Globus pallidus (tissue), 1 donor: ENCODE measurements at places on chromosomes 7 and 10.

GRCh38 chr10:22464966-22465629, 119.8 kb downstream of the SPAG6 start:
- DNase-seq: no peak

DNA sequence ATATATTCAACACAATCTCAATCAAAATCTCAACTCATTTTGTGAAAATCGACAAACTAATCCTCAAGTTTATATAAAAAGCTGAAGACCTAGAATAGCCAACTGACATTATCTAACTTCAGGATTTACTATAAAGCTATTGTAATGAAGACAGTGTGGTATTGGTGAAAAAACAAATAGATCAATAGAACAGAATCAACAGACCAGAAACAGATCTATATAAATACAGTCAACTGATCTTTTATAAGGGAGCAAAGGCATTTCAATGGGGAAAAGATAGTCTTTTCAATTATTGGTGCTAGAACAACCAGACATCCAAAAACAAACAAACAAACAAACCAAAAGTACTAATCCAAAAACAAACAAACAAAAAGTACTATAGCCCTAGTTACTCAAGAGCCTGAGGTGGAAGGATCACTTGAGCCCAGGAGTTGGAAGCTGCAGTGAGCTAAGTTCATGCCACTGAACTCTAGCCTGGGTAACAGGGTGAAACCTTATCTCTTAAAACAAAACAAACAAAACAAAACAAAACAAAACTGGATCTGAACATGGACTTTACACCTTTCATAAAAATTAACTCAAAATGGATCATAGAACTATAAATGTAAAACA, 26.6 kb upstream of the AKR1D1 start:
- DNase-seq: no peak

DNA sequence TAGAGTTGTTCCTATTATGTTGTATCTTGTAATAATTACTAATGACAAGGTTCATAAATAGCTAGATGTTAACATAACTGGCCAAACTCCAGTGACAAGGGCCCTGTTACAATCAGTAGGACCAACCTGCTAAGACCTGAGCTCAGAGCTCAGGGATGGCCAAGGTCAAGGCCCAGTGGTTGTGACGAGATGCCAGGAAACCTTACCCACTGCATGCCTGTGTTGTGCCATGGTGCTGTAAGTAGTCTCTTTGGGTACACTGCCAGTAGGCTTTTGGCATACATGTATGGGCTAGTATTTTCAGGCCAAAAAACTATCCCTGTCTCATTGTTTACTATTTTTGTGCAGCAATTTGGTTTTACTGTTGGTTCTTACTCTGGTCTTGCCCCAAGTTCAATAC, 7.9 kb upstream of the IDI2 start:
- DNase-seq: no peak

DNA sequence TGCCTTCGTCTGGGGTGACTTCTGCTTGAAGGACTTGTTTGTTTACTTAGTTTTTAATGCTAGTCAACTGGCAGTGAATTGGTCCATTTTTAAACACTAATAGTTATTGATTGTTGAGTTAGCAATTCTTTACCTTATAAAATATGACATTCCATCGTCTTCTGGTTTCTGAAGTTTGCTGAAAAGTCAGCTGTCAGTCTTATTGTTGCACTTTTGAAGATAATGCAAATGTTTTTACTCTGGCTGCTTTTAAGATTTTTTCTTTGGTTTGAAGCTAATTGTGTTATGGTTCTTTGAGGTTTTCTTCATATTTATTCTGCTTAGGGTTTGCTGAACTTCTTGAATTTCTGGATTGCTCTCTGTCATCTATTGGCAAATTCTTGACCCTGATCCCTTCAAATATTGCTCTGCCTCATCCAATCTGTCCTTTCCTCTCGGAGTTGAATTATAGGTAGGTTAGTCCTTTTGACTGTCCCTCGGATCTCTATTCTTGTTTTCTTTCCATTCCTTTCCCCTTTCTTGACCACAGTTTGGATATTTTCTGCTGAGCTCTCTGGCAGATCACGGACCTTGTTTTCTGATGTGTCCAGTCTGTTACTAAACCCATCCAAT, 24.2 kb downstream of the MGMT start:
- DNase-seq: no peak

DNA sequence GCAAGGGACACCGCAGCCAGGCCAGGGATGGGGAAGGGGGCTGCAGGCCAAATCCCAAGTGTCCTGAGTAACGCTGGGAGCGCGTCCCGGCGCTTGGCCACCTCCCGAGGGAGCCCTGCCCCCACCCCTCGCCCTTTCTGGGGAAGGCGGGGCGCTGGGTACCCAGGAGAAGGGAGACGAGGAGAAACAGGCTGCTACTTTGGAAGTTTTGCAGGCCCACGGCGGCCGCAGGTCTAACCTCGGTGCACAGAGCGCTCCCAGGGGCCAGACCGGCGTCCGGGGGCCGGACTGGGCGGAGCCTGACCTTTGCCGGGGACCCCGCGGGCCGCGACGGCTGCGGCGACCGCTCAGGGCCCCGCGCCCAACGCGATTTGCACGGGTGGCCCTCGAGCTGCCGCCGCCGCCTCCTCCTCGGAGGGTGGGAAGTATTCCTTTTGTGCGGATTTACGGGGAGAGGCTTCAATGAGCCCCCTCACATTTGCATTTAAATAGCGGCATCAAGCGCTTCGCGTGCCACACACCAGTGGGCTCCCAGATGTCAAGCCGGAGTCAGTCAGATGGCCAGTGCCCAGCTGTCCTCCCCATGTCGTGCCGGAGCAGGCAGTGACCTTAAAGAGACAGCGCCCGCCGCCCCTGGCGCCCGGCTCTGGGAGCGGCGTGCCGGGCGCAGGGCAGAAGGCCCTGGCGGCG, 3.0 kb upstream of the EBF3 start:
- no peak for DNase-seq

DNA sequence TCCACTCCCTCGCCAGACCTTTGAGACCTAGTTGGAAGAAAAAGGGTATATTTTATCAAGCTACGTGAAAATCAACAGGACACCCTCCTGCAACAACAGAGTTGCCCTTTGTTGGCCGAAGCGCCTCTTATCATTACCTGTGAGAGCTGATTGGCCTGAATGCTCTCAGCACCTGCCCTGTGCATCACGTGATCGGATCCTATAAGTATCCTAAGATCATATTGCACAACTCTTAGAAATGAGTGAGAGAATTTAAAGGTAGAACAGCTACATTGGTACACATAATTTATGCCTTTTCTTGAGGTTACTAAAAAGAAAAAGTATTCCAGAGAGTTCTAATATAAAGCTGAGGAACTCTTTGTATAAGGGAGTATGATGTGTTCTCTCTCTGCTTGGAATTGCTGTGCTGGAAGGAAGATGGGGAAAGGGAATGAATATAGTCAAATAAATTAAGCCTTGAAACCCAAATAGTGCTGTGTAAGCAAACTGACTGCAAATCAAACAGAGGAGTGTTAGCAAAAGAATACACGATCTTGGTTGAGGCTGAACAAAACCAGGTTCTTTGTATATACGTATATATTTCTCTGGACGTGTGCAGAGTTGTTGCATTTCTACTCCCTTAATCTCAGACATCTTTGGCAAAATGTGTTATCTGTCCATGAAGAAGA, 69.3 kb downstream of the LRRC4 start:
- DNase-seq: no peak

- DNase-seq: no peak
These were observed 122.5 kb downstream of the HIPK2 start for GRCh38 chr7:139655305-139655704.

DNA sequence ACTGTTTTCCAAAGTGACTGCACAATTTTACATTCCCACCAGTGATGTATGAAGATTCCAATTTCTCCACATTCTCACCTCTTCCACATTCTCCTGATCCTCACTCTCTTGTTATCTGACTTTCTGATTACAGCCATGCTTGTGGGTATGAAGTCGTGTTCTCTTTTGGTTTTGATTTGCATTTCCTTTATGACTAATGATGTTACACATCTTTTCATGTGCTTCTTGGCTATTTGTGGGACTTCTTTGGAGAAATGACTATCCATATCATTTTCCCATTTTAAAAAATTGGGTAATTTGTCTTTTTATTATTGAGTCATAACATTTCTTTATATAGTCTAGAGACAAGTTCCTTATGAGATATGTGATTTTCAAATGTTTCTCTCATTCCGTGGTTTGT, 10.5 kb upstream of the GIMAP8 start:
- DNase-seq: no peak

- peak; percentile 44 for DNase-seq
These were observed 13.0 kb downstream of the MCMBP start for GRCh38 chr10:119859420-119860258.

GRCh38 chr10:86759073-86759672, 2.8 kb downstream of the BMPR1A start:
- DNase-seq: no peak

DNA sequence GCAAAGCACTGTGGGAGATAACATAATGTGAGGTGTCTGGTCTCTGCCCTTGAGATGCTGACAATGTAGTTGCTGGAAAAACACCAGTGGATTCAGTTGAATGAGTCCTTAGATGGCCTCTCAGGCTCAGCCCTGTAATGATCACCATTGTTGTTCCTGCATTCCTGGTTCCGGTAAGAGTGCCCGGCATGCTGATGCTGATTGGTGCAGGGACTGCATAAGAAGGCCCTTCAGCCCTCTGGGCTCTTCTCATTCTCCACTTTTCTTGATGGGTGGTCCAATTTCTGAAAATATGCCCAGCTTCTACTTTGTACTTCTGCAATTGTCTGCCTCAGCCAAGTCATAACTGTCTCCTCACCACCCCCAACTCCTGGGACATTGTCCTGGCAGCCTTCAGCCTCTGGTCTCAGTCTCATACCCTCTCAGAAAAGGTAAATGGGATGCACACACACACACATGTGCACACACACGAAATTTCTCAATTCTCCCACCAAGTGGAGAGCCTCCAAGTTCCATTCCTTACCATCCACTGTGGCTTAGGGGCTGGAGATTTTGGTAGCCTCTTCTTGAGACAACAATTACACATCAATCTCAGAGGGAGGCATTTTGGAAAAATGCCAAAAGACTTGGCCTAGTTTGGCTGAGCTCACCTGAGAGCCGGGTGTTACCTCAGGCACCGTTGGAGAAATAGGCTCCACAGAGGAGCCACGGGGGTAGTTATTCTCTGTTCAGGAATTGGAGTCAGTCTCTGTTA, 314.9 kb downstream of the RPS24 start:
- no peak for DNase-seq

DNA sequence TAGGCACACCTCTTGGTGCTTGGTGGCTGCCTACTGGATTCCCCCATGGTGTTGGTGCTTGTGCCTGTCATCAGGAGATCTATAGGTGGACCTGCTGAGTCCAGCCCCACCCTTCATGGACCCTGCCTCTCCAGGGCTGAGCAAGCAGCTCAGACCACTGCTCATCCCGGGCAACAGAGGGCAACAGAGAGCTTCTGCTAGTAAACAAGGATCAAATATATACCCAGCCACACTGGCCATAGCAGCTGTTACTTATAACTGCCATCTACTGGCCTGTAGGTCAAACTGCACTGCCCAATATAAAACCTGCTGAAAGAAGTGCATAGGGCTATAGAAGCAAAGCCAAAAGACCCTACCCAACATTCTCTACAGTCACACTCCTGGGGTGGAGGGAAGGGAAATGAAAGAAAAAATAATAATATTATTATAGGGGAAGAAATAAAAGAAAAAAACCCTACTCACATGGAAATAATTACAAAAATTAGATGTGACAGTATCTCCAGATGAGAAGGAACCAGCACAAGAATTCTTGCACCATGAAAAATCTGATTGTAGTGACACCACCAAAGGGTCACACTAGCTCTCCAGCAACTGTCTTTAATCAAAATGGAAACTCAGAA, 54.9 kb upstream of the ZNF800 start:
- DNase-seq: peak; percentile 5

DNA sequence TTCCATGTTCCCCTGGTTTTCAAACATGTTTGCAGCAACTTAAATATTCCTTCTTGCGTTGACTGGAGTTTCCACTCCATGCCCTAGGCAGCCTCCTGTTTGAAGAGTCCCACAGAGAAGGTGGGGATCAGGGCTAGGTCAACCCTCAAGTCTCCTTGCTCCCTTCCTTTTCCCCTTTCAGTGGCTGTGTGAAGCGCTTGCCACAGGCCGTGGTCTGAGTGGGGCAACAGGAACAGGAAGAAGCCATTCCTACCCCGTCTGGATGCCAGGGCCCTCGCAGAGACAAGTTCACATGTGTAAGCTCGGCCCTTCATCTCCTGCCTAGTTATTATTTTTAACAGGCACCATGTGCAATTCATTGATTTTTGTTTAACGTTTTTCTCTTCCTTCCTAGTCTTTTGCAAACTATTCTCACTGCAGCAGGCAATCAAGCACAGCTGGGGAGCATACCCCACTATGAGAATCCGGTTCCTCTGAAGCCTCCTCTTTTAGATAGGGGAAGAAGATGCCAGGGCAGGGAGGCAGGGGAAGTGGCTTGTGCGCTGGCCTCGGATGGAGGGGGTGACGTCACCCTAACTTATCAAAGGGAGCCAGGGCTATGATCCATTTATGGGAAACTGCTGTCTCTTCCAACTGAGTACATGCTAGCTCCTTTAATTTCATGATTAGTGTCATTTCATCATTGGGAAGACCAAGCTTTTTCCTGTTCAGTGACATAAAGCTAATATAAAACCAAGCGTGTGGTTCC, 64.2 kb downstream of the PRLHR start:
- peak; percentile 18 for DNase-seq

DNA sequence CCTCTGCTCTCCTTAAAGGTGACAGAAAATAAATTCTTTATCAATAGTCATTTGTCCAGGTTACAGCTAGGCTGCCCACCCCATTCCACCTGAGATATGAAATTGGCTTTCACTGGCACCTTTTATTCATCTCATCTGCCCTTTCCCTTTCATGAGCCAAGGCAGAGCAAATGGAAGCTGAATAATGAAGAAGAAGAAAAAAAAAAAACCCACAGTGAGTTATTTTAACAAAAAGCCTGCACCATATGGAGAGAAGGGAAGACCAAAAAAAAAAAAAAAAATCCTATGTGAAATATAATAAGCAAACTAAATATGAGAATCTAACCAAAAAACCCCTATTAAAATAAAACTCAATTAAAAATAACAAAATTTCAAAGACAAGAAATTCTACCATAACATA, 59.2 kb downstream of the CHCHD3 start:
- no peak for DNase-seq

GRCh38 chr10:61842755-61843497, 58.6 kb upstream of the ARID5B start:
- no peak for DNase-seq

GRCh38 chr7:92784935-92785334, 51.4 kb downstream of the CDK6 start:
- no peak for DNase-seq

DNA sequence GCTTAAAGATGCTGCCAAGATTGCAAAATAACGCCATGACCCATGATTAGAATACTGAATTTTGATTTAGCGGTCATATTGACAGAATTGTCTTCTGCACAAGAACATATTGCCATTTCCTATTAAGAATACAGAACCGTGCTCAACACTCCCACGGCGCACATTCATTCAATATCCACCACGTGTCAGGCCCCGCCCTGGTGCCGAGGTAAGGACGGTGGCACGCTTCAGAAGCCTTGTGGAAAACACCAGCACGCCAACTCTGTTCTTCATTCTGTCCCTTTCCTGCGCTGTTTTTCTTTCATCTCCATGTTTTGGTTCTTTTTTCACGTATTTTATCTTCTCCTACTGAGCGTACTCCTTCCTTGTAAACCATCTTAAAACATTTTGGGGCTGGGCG, 189.3 kb downstream of the ZMYND11 start:
- DNase-seq: no peak

- no peak for DNase-seq
These were observed 48.9 kb downstream of the DLG5 start for GRCh38 chr10:77877441-77878344.

- no peak for DNase-seq
These were observed 4.9 kb downstream of the GATA3 start for GRCh38 chr10:8059191-8059936.

GRCh38 chr7:34026481-34027190, 121.3 kb downstream of the BMPER start:
- DNase-seq: no peak
